ENCODE measurements at places on chromosomes 12 and 14.

DNA sequence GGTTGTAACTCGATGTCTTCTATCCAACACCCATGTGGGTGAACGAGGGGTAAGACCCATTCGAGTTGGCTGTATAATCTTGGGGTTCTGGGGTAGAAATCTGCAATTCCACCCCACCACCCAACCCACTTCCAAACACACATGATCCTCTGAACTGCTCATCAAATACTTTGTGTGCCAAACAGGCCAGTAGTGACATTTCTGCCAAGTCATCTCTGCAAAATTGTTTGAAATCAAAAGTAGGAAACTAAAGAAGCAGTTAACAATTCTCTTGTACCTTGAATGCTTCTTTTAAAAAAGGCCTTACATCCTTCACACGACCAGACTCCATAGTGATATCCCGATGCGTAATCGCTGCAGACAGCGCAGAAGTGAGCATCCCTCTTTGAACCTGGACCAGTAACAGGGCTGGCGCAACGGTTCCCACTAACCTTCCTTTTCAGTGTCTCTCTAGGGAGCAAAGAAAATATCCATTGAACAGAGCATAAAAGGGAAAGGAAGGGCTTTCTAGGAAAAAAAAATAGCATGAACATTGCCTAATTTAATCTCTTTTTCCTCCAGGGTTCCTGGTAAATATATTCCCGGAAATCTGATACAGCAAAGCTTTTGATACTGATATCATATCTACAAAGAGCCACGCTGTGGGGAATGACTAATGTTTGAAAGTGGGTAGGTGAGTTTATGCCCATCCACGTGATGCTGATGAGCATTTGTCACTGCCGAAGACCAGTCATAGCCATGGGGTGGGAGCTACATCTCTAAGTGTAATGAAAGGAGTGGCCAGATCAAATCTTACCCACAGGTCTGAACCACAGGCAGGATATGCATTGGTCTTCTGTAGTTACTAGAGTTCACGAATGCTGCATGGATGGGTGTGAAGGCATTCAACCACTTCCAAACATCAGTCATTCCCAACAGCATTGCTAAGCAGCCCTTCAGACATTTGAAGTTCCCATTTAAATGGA is 14.2 kb downstream of the ESR2 start:
- no peak for DNase-seq

DNA sequence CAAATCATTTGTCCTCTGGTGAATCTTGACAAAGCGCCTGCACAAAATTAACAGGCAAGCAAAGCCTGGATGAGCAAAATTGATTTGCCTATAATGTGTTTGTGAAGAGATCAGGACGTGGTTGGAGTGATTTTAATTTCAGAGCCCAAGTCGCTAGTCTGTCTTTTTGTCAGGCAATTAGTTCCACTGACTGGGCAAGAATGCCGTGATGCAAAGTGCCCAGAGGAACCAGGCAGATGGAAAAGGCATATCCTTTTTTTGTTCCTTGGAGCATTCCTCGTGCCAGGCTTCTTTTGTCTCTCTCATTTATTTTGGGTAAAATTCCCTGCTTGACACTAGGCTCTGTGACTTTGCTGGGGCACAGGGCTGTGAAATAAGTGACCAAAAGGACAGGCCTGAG is 65.9 kb upstream of the CCDC198 start:
- no peak for DNase-seq

- no peak for DNase-seq
These were observed 44.8 kb downstream of the BCL2L14 start for GRCh38 chr12:12115514-12115913.

DNA sequence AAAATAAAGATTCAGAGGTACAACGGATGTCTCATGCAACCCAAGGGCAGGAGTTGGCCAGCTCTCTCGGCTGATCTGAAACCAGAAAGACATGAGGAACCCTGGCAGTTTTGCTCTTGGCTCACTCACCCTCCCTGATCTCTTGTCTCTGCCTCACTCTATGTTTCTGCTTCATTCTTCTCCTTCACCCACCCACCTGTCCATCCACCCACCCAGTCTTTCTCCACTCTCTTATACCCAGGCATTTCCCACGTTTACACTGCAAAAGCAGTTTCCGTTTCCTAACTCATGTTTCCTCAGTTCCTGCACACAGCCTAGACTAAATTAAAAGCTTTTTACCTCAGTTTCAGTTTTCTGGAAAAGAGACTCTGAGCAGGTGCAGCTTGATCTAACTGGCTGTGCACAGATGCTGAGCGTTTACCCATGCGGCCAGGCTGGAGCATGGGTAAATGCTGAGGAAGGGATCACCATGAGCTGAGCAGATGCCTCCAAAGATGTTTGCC is 157.6 kb downstream of the PRKCH start:
- DNase-seq = no peak

- no peak for DNase-seq
These were observed 776.8 kb downstream of the NRXN3 start for GRCh38 chr14:78946949-78947348.

DNA sequence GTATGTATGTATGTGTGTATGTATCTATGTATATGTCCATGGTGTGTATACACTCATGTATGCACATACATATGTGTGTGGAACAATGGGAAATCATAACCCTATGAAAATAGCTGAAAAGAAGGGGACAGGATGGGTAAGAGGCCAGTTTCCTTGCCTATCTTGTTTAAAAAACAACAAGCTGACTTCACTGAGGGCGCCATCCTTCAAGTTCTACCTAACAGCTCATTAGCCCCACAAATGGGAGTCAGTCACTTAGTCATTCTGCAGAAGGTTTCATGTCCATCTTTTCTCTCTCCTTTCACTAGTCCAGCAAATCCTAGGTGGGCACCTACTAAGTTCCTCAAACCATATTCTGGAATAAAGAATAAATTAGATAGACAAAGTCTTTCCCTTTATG is 14.7 kb downstream of the STON2 start:
- no peak for DNase-seq

DNA sequence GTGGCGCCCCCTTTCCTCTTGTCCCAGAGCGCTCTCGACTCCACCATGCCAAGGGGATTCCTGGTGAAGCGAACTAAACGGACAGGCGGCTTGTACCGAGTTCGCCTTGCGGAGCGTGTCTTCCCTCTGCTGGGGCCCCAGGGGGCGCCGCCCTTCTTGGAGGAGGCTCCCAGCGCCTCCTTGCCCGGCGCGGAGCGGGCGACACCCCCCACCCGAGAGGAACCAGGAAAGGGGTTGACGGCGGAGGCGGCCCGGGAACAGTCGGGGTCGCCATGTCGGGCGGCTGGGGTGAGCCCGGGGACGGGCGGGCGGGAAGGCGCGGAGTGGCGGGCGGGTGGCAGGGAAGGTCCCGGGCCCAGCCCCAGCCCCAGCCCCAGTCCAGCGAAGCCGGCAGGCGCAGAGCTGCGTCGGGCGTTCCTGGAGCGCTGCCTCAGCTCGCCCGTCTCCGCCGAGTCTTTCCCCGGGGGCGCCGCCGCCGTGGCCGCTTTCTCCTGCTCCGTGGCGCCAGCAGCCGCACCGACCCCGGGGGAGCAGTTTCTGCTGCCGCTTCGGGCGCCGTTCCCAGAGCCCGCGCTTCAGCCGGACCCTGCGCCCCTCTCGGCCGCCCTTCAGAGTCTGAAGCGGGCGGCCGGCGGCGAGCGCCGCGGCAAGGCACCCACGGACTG is 376 bp downstream of the INSM2 start:
- peak; percentile 15 for DNase-seq

GRCh38 chr14:40623643-40624042 is 983.0 kb upstream of the LRFN5 start:
- no peak for DNase-seq

- DNase-seq = no peak
These were observed 35.2 kb downstream of the PRIMA1 start for GRCh38 chr14:93752980-93753561.

DNA sequence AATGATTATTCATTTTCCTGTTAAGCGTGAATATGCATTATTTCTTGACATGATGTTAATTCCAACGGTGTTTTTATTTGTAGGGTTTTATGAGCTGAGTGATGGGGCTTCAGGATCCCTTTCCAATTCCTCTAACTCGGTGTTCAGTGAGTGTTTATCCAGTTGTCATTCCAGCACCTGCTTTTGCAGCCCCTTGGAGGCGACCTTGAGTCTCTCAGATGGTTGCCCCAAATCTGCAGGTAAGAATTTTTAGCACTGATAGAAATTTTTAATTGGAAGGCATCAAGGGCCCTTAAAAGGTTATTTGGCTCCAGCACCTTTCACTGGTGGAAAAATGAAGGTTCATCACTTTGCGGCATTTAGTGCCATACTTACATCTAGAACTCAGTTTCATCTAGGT is 3.7 kb downstream of the DACT1 start:
- DNase-seq = no peak

GRCh38 chr14:85221832-85222231 is 308.1 kb upstream of the FLRT2 start:
- no peak for DNase-seq

DNA sequence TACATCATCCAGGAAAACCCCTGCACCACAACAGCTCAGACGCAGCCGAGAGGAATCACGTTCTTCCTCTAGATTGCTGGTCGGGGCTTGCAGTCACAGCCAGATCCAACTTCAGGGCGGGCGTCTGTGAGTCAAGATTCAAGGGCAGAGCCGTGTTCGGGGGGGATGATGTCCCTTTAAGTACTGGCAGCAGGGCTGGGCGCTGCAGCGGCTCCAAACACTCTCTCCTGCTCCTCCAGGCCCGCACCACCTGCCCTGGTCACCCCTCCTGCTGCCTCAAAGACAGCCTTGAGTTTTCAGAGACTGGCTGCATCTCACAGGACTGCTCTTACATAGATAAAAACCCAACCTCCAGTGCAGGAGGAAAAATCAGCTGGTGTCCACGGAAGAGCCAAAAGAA is 68.3 kb downstream of the KDM2B start:
- no peak for DNase-seq

DNA sequence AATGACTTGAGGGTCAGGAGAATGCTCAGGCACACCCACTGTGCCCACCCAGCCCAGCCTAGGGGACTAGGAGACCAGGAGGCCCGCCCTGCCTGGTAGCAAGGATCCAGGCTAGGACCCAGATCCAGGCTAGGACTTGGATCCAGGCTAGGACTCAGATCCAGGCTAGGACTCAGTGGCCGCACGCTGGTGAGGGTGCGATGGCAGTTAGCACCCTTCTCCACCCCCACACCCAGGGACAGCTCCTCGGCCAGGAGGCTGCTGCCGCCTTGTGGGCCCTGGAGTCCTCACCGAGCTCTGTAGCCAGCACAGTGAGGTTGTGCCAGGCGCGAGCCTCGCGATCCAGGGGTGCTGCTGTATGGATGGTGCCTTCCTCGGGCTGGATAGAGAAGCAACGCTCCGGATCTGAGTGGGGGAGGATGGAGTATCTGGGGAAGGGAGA is 5.1 kb downstream of the CDH24 start:
- no peak for DNase-seq

GRCh38 chr14:93546642-93547041 is 115.9 kb downstream of the UNC79 start:
- no peak for DNase-seq

Data from activated B cell treated with CpG ODN at 0.5 μM for 24 hours (primary cell).